ENCODE measurements at places on chromosomes 12 and 14. TPM values are rescaled to one million over a fixed set of nuclear protein-coding genes. Genes with fewer than 3 reads are reported as not detected.

- peaks cover 23% of the 10 kb centered on the region for H3K4me1 ChIP-seq
- H3K27me3 ChIP-seq: no peaks in the 10 kb centered on the region
- H3K36me3 ChIP-seq: peaks cover 9% of the 10 kb centered on the region
- no peak overlapping the region for H3K27ac ChIP-seq
Observed at GRCh38 chr12:24839268-24839791, 109.6 kb downstream of the BCAT1 start.

- no peaks in the 10 kb centered on the region for H3K27me3 ChIP-seq
- peak overlapping the region; percentile 25 for H3K4me3 ChIP-seq
- H3K4me1 ChIP-seq: no peaks in the 10 kb centered on the region
- peak overlapping the region; percentile 0 for H3K27ac ChIP-seq
- no peak for DNase-seq
Observed at GRCh38 chr12:10170216-10170615, 1.7 kb downstream of the OLR1 start.

GRCh38 chr12:118342090-118342489 is 30.6 kb downstream of the TAOK3 start:
- H3K36me3 ChIP-seq: no peaks in the 10 kb centered on the region
- H3K4me3 ChIP-seq: no peak overlapping the region
- no peak for DNase-seq
- H3K27me3 ChIP-seq: no peaks in the 10 kb centered on the region
- no peak overlapping the region for H3K27ac ChIP-seq

GRCh38 chr12:18054925-18055619 is 34.9 kb downstream of the RERGL start:
- H3K4me3 ChIP-seq: no peak overlapping the region
- no peak for DNase-seq
- no peaks in the 10 kb centered on the region for H3K36me3 ChIP-seq
- no peaks in the 10 kb centered on the region for H3K27me3 ChIP-seq
- H3K4me1 ChIP-seq: no peaks in the 10 kb centered on the region

DNA sequence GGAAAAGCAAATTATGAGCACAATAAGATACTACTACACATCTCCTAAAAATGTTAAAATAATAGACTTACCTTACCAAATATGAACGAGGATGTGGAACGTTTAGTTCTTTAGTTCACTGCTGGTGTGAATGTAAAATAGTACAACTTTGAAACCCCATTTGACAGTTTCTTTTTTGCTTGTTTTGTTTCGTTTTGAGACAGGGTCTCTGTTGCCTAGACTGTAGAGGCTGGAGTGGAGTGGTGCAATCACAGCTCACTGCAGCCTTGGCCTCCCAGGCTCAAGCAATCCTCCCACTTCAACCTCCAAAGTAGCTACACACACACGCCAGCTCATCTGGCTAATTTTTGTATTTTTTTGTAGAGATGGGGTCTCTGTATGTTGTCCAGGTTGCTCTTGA is 136.4 kb upstream of the FAR2 start:
- H3K4me1 ChIP-seq: no peaks in the 10 kb centered on the region
- H3K27ac ChIP-seq: no peak overlapping the region
- DNase-seq: no peak
- H3K36me3 ChIP-seq: no peaks in the 10 kb centered on the region
- H3K4me3 ChIP-seq: no peak overlapping the region
- no peaks in the 10 kb centered on the region for H3K27me3 ChIP-seq

DNA sequence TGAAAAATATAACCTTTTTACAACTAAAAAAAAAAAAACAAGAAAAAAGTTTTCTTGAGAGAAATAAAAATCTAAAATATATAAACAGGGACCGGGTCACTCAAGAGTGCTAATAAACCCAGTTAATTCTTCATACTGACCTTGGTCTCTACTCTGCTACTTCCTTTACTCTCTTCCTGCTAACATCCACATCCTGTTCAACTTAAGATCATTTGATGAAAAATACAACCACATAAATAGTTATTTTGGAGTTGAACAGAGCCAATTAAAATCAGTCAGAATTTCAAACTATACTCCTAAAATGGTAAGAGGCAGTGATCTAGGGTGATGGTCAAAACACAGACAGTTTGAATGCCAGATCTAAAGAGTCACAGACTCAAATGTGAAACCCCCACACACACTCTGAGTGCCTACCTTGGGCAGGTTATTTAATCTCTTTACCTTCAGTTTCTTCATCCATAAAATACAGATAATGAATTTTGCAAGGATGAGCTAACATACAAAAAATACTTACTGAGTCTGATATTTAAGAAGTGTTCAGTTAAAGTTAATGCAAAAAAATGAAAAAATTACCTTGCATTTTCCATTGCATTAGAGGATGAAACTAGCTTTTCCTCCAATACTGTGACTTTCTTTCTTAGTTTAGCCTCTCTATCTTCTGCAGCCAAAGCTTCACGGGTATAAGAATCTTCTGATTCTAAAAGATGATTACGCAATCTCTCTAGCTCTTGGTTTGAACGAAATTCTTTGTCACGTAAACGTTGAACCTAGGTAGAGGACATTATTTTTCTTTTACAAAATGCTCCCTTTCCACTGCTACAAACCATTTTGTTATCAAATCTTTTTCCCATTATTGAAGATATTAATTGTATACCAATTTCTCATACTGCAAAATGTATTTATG is 40.9 kb downstream of the TRIP11 start:
- no peak for DNase-seq
- no peaks in the 10 kb centered on the region for H3K4me1 ChIP-seq
- no peaks in the 10 kb centered on the region for H3K27me3 ChIP-seq
- H3K4me3 ChIP-seq: no peak overlapping the region
- H3K36me3 ChIP-seq: peaks cover 29% of the 10 kb centered on the region

SAMD15 gene
- total RNA-seq: 1.7 TPM

P2RX7 gene
- 25.6 TPM for total RNA-seq

OTUB2 gene
- 1.2 TPM for total RNA-seq

FSCB gene
- total RNA-seq: not detected
